ENCODE measurements at places on chromosomes 7 and 10.
A peak's percentile ranks its signal among the peaks of the same experiment; 100 is the strongest.

- DNase-seq = peak; percentile 79
Observed at GRCh38 chr10:91683975-91684374, 51.1 kb upstream of the PPP1R3C start.

GRCh38 chr7:24755541-24756407 is 1.5 kb downstream of the GSDME start:
- no peak for DNase-seq

DNA sequence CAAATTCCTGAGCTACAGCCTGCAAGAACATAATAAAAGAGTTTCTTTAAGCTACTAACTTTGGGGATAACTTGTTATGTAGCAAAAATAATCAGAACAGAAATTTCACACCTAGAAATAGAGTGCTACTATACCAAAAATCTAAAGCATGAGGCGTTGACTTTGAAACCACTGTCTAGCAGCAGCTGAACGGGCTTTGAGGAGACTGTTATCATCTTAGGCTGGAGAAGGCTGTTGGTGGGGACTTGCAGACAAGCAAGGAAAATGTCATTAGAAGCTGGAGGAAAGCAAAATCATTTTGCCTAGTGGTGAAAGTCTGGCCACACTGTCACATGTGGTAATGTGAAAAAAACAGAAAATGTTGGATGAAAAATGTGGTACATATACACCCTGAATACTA is 48.4 kb upstream of the ST8SIA6 start:
- DNase-seq = no peak

GRCh38 chr7:35467456-35467978 is 213.6 kb upstream of the TBX20 start:
- DNase-seq = no peak

- no peak for DNase-seq
Observed at GRCh38 chr10:75720157-75720556, 288.7 kb downstream of the LRMDA start.

DNA sequence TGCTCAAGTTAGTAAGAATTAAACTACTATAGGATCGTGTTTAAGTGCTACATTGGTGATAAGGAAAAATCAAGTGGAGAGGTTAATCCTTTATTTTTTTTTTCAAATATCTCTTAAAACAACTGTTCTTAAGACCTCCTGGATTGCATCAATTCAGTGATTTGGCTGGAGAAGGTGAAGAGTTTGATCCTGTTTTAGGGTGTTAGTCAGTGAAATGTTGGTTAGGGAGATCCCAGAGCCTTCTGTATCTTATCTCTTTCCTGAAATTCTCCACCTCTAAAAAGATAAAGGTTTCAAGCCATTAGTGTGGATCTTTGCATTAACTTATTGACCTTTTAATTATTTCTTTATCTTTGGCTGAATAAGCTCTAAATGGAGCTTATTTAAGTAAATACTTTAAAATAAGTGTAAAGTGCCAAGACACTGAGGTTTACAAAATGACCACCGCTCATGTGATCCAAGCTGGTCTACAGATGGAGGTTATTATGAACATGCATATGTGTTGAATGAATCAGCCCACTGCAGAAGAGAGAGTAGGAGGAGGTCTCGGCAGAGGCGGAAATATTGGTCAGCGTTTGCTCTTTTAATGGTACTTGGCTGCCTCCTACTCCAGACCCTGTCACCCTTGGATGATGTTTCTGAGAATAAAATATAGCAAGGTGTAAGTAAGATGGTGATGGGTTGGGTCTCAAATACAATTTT is 51.8 kb upstream of the BMPER start:
- DNase-seq = peak; percentile 85

- DNase-seq = peak; percentile 63
Observed at GRCh38 chr10:110802090-110802489, 69.6 kb upstream of the PDCD4 start.

DNA sequence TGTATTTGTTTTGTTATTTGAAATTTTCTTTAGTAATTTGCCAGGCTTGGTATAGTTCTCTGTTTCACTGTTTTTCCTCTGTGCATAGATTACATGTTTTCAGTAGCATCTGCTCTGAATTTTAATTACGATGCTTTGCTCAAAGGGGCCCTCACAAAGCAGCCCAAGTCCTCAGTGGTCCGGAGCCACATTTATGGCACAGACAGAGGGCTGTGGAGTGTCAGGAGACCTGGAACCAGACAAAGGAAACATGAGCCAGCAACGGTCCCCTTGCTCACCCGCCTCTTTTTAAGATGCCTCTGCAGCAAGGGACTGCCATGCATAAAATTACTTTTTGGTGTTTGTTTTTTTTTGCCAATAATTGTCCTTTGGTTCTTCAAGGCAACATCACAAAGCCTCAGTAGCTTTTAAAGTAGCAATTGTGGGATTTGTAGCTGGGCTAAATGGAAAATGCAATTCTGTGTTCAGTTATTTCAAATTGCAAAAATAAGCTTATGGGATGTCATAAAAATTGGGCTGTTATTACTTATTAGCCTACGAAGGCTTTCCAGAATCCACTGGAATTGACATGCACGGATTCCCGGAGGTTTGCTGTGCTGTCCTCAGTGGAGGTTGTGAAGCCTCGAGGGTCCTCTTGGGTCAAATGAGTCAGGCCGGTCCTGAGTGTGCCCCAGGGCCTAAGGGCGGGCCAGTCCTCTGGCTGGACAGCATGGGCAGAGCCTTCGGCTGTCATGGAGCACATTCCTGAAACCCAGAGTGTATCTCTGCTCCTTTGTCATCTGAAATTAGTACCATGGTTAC is 422.8 kb downstream of the GLRX3 start:
- no peak for DNase-seq

GRCh38 chr10:67666416-67667034 is 29.5 kb downstream of the CTNNA3 start:
- DNase-seq = peak; percentile 58

DNA sequence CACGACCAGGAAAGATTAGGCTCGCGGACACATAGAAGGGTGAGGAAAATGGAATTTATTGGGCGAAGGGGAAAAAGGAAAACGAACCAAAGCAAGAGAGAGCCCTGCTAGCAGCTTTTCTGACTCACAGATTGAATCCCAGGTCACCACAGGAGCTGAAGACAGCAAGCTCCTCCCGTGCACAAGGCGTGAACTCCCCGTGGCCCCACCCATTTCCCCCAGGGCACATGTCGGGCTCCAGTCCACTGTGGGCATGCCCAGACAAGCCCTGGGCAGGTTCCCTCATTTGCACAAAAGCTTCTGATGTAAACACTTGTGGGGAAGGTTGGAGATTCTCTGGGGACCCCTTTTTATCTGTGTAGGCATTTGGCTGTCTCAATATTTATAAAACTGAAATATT is 582.4 kb downstream of the SUGCT start:
- peak; percentile 83 for DNase-seq

Data from fibroblast of skin of scalp (primary cell).